ENCODE measurements at places on chromosomes 16 and 17.
A peak's percentile ranks its signal among the peaks of the same experiment; 100 is the strongest.

DNA sequence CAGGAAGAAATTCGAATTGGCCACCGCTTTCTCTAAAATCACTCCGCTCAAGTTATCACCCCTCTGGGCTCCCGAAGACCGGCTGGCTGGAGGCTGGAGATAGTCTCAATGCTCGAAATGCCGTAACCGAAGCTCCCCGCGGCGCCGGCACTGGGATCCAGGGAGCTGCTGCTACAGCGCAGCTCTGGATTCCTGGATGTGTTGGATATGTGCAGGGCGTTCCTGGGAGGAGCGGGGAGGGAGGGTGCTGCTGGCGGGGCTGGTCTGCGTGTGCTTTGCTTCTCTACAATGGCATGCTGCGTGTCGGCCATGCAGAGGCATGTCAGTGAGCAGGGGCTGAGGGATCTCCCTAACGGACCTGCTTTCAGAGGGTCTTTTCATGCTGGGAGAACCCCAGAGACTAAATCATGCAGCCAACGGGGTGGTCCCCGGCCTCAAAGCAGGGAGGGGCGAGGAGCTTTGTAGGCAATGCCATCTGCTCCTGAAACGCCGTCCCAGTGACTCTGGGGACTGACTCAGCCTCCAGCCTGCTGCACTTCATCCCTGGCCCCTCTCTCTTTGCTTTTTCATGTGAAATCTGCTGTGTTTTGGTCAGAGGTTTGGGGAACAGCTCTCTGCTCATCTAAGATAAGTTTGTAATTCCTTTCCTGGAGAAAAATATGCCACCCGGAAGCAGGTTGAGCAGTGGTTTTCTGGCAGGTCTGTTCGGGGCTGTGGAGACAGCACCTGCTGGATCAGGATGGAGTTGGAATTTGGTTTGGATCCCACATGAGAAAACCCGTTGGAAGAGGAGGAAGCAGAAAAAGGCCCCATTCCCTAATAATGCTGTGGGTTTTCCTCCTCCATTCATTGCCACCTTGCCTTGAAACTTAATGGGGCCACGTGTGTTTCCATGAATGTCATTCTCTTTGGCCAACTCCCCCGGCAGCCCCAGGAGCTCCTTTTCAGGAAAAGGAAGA, 311.4 kb downstream of the SEC14L1 start:
- no peak for DNase-seq

DNA sequence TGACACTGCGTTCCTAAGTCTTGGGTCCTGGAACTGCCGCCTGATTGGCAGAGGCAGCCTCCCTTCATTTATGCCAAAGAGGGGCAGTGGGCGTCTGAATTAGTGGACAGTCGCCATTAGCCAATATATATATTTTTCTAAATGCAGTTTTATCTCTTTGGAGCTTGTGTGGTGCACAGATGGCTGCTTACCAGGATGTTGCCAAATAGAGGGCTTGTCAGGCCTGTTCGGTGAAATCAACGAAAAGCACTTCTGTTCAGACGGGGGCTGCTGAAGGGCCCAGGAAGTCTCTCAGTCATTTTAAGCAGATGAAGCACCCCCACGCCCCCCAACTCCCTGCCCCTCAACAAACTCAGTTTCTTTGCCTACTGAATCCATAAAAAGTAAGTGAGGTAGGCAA, 66.0 kb downstream of the RAP1GAP2 start:
- DNase-seq = no peak

- DNase-seq = no peak
These were observed 147.4 kb upstream of the IRX5 start for GRCh38 chr16:54783226-54783625.

GRCh38 chr16:11869353-11870228, 18.2 kb upstream of the RSL1D1 start:
- DNase-seq = no peak

- peak; percentile 95 for DNase-seq
These were observed at the start of gene ATXN1L for GRCh38 chr16:71845639-71846430. ATXN1L (plus strand) TSS chr16:71845976; CDS start chr16:71849741, 3,765 bp downstream.

GRCh38 chr17:82440991-82441627, 9.4 kb downstream of the CYBC1 start:
- DNase-seq = no peak

DNA sequence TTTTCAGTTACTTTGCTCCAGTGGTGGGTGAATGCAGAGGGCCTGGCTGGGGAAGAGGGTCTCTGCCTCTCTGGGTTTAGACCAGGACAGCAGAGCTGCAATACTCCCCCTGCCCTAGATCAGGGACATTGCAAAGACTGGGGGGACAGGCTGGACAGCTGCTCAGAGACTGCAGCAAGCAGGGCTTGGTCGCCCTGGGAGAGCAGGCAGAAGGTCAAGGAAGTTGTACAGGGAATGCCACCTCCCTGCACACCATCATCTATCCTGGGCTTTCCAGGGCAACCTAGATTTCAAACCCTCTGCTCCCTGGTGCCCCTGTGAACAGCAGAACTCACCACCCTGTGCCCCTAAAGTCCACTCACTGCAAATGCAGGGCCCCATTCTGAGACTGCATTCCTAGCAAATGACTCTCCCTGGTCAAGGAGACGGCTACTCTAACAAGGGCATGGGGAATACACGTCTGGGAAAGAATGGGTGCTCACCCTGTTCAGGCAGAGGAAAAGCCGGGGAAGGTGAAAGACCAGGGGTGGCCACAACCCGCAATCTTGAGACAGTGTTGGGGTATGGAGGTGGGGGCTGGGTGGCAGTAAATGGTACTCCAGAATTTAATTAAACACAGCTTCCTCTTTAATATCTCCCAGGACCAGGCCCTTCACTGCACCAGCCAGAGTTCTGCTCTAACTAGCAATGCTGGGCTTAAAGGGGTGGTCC, 1.0 kb downstream of the KIFC3 start:
- DNase-seq = no peak

- no peak for DNase-seq
These were observed 418.0 kb upstream of the HSBP1 start for GRCh38 chr16:83389751-83390150.

DNA sequence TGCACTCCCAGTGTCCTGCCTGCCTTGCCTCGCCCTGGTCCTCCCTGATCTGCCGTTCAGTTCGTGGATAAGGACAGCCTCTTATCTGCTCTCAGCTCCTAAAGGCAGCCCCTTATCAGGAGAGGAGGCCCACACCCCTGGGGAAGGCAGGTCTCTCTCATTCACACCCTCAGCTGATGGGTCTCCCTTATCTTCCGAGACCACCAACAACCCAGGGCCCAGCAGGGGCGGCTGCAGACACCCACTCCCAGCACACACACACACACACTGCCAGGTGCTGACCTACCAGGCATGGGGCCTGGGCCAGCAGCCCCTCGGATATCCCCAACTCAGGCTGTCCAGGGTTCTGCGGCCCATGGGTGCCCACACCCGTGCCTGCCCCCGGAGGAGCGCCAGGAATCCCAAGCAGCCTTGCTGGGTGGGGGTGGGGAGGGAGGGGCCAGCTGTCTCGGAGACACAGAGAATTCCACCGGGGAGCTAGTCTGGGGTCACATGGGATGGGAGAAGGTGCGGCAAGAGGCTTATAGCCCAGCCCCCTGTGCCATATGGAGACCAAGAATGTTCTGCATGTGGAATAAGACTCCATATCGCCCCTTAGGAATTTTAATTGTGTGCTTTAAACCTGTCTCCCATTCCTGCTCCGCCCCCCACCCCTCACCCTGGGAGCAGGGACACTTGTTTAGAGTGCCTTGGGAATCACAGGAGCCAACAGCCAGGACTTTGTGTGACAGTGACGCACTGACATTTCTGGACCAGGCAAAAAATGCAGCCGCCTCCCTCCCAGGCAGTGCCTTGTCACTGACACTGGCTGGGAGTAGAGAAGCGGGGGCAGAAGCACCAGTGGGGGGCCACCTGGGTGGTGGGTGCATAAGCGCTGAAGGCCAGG, 41.9 kb upstream of the EMP2 start:
- no peak for DNase-seq

DNA sequence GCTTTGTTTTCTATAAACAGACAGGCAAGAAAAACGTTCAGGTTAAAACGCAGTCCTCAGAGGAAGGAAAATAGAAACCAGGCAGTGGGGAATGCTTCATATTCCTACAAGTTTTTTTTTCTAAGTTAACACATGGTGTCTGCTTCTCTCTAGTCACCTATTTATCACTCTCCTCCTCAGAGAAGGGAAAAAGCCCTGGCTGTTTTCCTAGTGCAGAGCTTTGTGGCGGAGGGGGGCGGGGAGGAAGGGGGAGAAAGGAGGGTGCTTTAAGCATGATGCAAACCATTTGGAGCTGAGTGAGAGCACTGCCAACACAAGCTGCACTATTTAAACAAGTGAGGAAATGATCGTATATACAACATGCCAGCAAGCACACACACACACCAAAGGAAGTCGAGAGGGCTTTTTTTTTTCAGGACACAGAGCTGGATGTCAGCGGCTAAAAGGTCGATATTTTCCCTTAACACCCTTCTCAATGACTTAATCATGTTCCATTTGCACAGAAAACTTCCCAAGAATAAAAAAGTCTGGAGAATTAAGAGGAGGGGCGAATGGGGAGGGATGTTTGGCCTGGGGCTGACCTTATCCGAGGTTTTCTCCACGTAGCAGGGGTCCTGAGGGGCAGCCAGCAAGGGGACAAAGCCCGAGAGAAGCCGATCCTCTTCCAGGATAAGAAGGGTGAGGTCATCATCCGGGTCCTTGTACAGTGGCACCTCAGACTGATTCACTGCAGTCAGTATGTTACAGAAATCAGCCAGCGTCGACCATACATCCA, 117.4 kb downstream of the HIC1 start:
- DNase-seq = no peak

GRCh38 chr17:58235821-58236220, 2.6 kb upstream of the LPO start:
- DNase-seq = no peak

DNA sequence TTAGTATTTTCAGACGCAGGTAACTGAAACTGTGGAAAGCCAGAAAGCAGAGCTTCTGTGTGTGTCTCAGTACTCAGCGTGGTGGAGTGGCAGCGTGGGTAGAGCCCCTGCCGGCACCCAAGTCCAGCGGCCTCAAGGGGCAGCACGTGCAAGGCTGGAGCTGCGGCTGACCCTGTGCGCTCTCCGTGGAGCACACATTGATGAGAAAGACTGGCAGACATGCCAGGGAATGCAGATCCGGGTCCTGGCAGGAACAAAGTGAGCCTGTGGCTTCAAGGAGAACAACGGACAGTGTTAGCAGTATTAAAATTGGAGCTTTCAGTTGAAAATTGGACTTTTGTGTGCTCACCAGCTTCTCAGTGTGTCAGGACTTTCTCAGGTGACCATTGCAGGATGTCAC, 23.3 kb downstream of the ZC3H18 start:
- DNase-seq = no peak

All from GM06990 (cell line).